Pulmonary artery endothelial cell (primary cell): ENCODE measurements at places on chromosomes 12 and 14. TPM values are rescaled to one million over a fixed set of nuclear protein-coding genes. Genes with fewer than 3 reads are reported as not detected.

Gene PPFIA2
- total RNA-seq, result 0.40 TPM in 1 of 2 replicates, not detected in the other

Gene NOS1
- total RNA-seq, result 0.04 and 0.07 TPM in 2 replicates

Gene CLEC6A
- total RNA-seq, result not detected in 2 replicates

Gene SLC7A7
- total RNA-seq, result 9.3 and 18.6 TPM in 2 replicates

Gene LIMA1
- 75.4 and 82.8 TPM in 2 replicates for total RNA-seq

Gene PLEK2
- total RNA-seq, result 10.4 and 11.9 TPM in 2 replicates

Gene SLC7A8
- total RNA-seq, result 0.46 and 0.78 TPM in 2 replicates

Gene AJUBA
- 66.8 and 72.2 TPM in 2 replicates for total RNA-seq

Gene KRT75
- not detected in 2 replicates for total RNA-seq

Gene SSTR1
- total RNA-seq, result 1.1 and 1.2 TPM in 2 replicates
